ENCODE measurements at places on chromosomes 7 and 10.
A peak's percentile ranks its signal among the peaks of the same experiment; 100 is the strongest.

GRCh38 chr10:119207366-119207666 lies at the start of gene GRK5:
GRK5 (plus strand) TSS chr10:119207571; CDS start chr10:119207918, 347 bp downstream.
- DNase-seq, result peak; percentile 96

GRCh38 chr10:52993109-52993508 lies 220.5 kb upstream of the MBL2 start:
- DNase-seq, result no peak

DNA sequence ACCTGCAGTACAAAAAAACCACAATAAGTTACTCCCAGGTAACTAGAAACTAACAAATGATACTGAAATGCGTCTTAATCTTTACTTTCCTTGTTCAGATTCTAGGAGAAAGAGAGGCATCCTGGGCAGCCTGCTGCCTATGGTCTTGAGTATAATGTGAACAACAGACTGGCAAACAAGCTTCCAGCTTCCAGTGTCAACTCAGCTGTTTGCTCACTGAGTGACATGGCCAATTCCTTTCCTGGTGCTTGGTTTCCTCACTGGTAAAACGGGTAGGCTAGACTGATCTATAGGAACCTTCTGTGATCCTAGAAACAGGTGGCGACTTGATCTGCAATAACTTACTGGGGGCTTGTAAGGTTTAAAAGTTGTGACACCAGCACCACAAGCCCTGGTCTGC lies 10.1 kb downstream of the POLR3A start:
- DNase-seq, result no peak

- DNase-seq, result no peak
Observed at GRCh38 chr7:46583656-46584055, 662.6 kb upstream of the IGFBP3 start.

DNA sequence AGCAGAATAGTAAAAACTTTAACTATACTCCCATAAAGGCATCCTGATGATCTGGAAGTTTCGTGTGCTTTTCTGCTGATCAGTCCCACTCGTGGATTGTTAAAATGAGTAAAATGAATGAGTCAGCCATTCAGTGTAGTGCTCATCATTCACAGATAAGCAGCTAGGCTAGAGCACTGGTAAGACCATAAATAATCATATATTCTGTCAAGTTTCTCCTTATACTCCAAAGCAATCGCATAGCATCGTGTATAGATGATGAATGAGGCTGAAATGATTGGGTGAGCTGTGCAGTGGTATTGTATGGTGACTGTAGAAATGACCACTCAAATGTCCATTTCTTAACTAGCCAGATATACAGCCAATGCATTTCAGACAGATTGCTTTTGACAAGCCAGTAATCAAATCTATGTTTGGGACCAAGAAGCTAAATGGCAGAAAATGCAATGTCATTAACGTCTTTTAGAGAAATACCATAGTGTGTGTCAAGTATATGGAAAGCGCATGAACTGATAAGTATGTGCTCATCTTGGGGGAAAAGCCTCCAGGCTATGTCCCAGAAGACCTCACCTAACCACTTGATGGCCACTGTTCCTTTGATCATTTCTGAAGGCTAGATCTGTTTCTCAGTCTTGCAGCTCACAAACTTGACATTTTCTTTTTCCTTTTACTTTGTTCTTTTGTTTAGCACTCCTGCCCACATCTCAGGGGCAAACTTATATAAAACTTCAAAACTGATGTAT lies 227.2 kb upstream of the FAM3C start:
- DNase-seq, result no peak

DNA sequence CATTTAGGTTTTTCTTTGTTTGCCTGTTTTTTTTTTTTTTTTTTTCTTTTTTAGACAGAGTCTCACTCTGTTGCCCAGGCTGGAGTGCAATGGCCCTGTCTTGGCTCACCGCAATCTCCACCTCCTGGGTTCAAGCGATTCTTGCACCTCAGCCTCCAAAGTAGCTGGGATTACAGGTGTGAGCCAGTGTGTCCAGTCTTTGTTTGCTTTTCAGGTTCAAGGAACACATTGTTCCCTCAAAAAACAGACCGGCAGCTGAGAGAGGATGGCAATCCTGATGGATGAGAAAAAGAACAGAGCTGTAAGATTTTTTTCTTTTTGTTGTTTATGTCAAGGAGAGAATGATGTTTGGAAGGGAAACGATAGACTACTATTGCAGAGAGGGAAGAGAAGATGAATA lies 23.3 kb upstream of the RHOBTB1 start:
- no peak for DNase-seq

DNA sequence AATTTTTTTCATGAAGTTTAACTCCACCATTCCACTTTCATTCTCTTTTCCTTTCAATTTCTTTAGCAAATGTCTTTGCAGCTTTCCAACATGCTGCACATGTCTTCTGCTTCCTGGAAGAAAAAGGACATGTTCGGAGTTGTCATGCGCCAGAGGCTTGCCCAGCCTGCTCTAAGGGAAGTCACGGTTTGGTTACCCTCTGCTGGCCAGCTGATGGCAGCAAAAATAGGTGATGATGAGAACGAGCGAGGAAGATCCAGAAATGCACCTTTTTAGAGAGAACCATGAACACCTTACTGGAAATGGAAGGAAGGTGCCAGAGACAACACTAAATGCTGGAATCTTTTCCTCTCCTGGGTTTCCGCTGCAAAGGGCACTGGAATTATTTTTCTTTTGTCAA lies 4.9 kb upstream of the ZSCAN21 start:
- DNase-seq, result no peak

DNA sequence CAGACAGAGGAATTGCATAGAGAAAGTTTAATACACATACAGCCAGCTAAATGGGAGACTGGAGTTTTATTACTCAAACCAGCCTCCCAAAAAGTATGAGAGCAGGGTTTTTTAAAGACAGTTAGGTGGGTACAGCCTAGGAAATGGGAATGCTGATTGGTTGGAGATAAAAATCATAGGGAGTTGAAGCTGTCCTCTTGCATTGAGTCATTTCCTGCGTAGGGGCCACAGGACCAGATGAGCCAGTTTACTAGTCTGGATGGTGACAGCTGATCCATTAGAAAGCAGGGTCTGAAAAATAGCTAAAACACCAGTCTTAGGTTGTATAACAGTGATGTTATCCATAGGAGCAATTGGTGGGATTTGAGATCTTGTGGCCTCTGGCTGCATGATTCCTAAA lies 76.1 kb upstream of the POM121L12 start:
- no peak for DNase-seq

DNA sequence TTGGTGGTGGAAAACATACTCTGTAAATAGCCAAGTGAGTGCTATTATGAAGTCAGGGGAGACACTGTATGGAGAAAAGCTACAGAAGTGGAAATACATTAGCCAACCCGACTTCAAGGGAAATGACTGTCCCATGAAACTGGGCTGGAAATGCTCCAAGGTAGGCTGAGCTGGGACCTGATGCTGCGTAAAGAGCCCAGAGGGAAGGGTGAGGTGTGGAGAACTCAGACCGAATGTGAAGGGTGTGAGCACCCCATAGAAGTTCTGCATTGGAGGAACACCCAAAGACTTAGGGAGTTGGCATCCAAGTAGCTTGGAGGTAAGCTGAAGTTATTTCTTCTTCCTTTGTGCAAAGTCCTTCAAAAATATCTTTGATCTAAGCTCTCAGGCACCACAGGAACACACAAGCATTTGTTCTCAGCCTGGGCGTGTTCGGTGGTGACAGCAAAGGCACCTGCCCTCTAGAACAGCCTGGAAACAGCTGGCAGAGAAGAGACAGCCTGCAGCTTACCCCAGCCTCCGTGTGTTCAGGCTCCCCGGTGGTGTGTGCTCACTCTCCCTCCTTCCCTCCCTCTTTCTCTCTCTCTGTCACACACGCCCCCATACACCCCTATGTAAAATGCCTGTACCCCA lies 19.1 kb upstream of the GJD4 start:
- DNase-seq, result no peak

DNA sequence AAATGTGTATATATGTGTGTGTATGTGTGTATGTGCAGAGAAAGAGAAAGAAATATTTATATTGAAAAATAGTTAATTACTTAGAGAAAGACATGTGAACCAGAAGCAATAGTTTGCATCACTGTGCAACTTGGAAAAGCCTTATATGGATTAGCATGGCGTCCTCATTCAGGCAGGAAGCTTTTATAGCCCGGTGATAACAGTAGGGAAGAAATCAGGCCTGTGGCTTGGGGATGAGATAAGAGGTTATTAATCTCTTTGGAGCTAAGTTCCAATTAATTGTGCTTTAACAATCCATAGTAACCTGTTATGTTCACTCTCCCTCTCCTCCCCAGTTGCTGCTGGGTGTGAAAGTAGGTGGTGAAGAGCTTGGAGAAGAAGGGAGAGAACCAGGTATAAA lies 36.5 kb downstream of the IFIT5 start:
- DNase-seq, result no peak

GRCh38 chr10:6050801-6051445 lies 11.2 kb downstream of the IL2RA start:
- DNase-seq, result peak; percentile 74

GRCh38 chr7:32406386-32406785 lies 83.8 kb downstream of the LSM5 start:
- DNase-seq, result no peak

GRCh38 chr10:49323171-49323895 lies 24.4 kb downstream of the C10orf71 start:
- no peak for DNase-seq

GRCh38 chr10:94047293-94047692 lies 53.6 kb downstream of the PLCE1 start:
- no peak for DNase-seq

GRCh38 chr10:64080071-64080470 lies 558.9 kb downstream of the REEP3 start:
- DNase-seq, result no peak

DNA sequence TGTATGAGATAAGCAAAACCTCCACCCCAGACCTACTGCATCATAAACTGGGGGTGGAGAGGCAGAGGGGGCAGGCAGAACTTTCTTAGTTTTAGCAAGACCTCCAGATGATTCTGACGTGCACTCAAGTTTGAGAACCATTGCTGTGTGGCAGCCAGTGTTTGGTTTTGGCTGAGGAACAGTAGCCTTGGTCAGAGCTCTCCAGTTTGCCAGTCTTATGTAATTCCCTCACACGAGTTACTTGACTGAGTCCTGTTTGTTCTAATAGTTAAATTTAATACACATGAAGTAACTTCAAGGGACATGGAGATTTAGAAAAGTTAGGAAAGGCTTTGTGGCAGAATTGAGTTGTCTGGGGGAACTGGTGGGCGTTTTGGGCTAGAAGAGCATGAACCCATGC lies 38.5 kb downstream of the GARS1 start:
- no peak for DNase-seq

GRCh38 chr10:77661674-77662073 lies 24.1 kb upstream of the KCNMA1 start:
- no peak for DNase-seq

GRCh38 chr10:80996615-80997193 lies 459.0 kb downstream of the SH2D4B start:
- no peak for DNase-seq

DNA sequence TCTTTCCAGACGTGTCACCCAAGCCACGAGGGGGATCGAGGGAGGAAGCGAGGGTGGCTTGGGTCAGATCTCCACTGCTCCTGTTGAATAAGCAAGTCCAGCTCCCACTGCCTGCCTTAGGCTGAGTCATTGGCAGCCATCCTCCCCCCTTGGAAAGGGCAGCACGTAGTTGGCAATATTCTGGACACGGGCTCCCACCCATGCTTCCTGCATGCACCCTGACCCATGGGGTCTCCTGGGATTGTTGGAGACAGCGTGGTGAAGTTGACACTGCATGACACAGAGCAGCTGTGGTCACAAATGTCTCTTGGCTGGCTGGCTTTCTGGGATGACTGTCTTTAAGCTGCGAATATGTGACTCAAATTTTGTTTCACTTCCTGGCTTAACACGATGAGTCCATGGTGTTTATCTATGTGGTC lies 11.2 kb downstream of the BTBD16 start:
- DNase-seq, result no peak

- DNase-seq, result no peak
Observed at GRCh38 chr7:84624927-84625326, 430.3 kb upstream of the SEMA3A start.

GRCh38 chr7:95199779-95200558 lies 124.4 kb downstream of the PON1 start:
- no peak for DNase-seq

- no peak for DNase-seq
Observed at GRCh38 chr10:90912854-90913479, 7.9 kb downstream of the ANKRD1 start.

DNA sequence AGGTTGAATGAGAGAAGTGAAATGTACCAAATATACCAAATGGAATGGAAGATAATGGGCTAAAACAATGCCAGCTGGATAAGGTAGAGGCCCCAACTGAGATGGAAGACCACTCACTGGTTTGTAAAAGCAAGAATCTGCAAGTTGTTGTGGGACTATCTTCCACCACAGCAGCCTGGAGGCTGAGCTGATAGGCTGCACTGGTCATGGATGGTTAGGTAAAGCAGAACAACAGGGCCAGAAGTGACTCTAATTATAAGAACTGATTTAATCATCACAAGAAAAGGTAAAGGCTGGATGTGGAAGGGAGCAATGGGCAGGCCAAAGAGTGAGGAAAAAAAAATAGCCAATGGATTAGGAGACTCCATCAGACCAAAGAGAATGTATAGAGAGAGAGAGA lies 11.8 kb downstream of the TFEC start:
- no peak for DNase-seq

GRCh38 chr7:129914536-129915272 lies 38.1 kb downstream of the UBE2H start:
- DNase-seq, result no peak

DNA sequence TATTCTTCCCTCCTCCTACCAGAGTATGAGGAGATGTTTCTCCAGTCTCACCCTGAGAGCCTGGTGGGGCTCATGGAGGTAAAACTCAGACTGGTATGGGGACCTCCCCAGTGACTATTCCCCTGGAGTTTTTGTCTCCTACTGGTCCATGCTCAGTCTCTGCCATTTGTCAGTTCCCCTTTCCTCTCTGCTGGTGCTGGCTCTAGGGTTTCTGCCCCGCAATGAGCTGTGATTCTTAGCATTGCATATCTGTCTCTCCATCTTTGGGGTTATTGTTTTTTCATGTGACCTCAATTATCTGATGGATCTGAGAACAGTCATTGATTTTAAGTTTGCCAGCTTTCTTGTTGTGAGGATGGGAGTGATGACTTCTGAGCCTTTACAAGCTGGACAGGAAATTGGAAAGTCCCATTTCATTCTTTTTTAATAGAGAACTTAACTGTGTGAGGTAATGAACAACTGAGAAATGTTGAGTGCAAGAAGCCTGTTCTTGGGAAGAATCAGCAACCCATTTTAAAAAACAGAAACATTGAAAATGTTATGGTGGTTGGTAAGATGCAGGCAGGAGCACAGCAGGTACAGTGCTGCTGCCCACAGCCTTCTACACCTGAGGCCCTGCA lies 26.9 kb downstream of the NACAD start:
- no peak for DNase-seq

DNA sequence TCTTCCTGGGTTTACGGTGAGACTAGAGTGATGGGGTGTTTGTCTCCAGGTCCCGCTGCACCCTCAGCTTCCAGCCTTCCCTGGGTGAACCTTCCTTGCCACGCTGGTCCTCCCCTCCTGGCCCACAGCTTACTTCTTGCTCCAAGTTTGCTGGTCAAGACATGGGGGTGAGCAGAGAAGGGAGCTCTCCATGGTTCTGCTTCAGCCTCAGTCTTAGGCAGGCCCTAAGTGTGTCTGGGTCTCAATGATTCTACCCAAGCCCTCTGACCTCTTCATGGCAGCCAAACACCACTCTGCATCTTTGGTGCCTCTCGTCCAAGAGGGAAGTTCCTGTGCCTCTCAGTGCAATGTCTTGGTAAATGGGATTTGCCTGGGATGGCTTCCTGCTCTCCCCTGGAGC lies 356.5 kb upstream of the KLF6 start:
- DNase-seq, result no peak
